Vagina (tissue), 2 donors: ENCODE measurements at places on chromosomes 16 and 17.

DNA sequence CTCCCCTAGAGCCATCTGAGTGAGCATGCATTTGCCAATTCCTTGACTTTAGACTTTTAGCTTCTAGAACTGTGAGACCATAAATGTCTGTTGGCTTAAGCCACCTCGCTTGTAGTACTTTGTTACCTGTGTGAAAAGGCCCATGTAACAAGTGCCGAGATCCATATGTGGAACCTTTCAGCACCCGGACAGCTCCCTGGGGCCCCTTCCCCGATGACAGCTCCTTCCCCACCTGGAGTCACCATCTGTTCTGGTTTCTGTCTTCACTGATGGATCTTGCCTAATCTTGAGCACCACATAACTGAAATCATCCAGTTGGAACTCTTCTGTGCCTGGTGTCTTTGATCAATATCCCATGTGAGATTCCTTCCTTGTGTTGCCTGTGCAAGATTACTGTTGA lies 78.9 kb upstream of the EEF2KMT start:
- DNase-seq: no peak

DNA sequence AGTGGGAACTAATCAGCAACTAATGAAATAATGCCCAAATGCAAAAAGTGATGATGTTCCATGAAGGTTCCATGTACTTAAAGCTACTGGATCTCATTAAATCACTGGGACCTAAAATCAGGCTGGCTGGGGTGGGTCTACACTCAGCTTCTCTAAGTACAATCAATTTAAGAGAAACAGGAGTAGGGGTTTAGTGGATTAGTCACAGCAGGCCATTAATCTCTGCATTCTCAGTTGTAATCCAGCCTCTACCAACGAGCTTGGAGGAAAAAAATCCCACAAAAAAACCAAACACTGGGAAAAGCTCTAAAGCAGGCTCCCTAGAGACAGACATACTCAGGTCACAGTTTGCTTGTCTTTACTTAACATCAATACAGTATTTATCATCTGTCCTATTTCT lies 15.0 kb downstream of the CA10 start:
- no peak for DNase-seq

GRCh38 chr17:75454193-75454592 lies 2.2 kb upstream of the TMEM94 start:
- no peak for DNase-seq

DNA sequence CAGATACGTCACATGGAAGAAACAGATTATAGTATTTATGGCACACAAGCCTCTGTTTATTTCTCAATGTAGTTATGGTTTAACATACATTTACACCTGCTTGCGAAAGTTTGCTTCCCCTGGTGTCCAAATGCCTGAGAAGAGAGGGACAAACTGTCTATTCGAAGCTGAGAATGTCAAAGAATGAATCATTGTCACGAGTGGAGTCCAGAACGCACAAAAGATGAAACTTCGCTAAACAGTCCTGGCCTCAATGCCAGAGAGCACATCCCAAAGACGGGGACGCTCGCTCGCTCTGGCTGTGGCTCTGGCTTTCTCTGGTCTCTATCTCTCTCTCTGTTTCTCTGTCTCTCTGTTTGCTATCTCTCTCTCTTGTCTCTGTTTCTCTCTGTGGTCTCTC lies 298.8 kb downstream of the FOXL1 start:
- no peak for DNase-seq

GRCh38 chr16:1078579-1079021 lies 6.1 kb downstream of the SSTR5 start:
- no peak for DNase-seq

GRCh38 chr16:69724981-69725479 lies 1.3 kb downstream of the NQO1 start:
- DNase-seq: no peak
